Activated CD4-positive, alpha-beta memory T cell treated with anti-CD3 and anti-CD28 coated beads for 36 hours (primary cell): ENCODE measurements at places on chromosomes 13 and 19. TPM values are rescaled to one million over a fixed set of nuclear protein-coding genes. Genes with fewer than 3 reads are reported as not detected.

Gene LILRB3
- total RNA-seq, result 0.68 TPM

Gene BCL2L12
- 89.1 TPM for total RNA-seq

DNA sequence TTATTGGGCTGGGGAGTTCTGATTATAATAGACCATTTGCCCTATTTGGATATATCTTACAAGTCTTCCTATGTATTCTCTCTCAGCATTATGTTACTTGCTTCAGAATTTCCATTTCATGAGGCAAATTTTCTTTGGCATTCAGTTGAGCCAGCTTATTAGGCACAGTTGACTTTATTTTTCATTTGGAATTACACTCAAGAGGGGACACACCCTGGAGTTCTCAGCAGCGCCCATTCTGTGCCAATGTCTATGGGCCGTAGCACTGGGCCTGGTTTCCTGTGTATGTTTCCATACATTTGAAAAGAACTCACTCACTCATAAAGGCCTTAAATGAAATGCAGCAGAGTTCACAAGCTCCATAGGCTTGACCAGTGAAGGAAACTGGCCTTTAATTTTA, 138.5 kb downstream of the KLF12 start:
- DNase-seq, result no peak

DNA sequence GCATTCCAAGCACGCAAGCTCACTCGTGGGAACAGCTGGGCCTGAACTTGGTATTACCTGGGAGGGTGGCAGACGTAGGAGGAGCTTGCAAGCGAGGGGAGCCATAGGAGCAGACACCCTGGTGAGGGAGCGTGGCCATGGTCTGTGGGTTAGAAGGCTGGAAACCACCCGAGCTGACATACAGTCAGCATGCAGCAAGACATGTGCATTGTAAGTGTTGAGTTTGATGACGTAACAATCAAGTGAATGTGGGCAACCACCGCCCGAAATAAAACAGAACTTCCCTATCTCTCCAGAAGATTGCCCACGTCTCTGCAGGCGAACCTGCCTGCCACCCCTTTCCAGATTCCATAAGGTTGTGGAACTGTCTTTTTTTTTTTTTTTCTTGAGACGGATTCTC, 26.8 kb downstream of the UBXN6 start:
- no peak for DNase-seq
